ENCODE measurements at places on chromosomes 5 and 9. TPM values are rescaled to one million over a fixed set of nuclear protein-coding genes. Genes with fewer than 3 reads are reported as not detected.

Gene CEL
- total RNA-seq, result 0.79 TPM

Gene ROPN1L
- total RNA-seq, result 0.79 TPM

Gene IL4
- total RNA-seq, result not detected

Gene PRRT1B
- total RNA-seq, result not detected

Gene GPRIN1
- 4.8 TPM for total RNA-seq

Gene LCN15
- total RNA-seq, result not detected

Gene ANKRD20A1
- 0.89 TPM for total RNA-seq

Gene OR1J2
- not detected for total RNA-seq

Gene GZMA
- 0.89 TPM for total RNA-seq

Gene BNC2
- 30.8 TPM for total RNA-seq

Gene PAX5
- 0.30 TPM for total RNA-seq

Gene FBP1
- 5.1 TPM for total RNA-seq

Gene ENC1
- total RNA-seq, result 46.4 TPM

Gene MPDZ
- 47.2 TPM for total RNA-seq

Gene TAL2
- 1.7 TPM for total RNA-seq

Gene PCDHA1
- not detected for total RNA-seq

Gene MYOZ3
- total RNA-seq, result 3.1 TPM

Gene NMUR2
- total RNA-seq, result 0.10 TPM

Gene SHROOM1
- 1.2 TPM for total RNA-seq

Gene OTP
- total RNA-seq, result not detected

Gene CDH9
- not detected for total RNA-seq

Gene GLDC
- 1.3 TPM for total RNA-seq

Gene KIAA0825
- 13.4 TPM for total RNA-seq

Gene SOX30
- 0.10 TPM for total RNA-seq

Gene PRKACG
- total RNA-seq, result not detected

Gene ARAP3
- total RNA-seq, result 5.0 TPM

Gene ZDHHC11B
- total RNA-seq, result 0.89 TPM

Gene COL27A1
- total RNA-seq, result 31.1 TPM

Gene SOWAHA
- 0.10 TPM for total RNA-seq

Gene PCDHB12
- total RNA-seq, result 2.2 TPM

Gene SLC34A3
- not detected for total RNA-seq

Gene NME5
- total RNA-seq, result 1.3 TPM

Gene CCL27
- total RNA-seq, result 7.6 TPM

Gene PCDH1
- 21.3 TPM for total RNA-seq

Gene GPX8
- total RNA-seq, result 61.1 TPM

Gene LURAP1L
- 21.3 TPM for total RNA-seq

Gene TARS1
- 104 TPM for total RNA-seq

Gene MOB3B
- total RNA-seq, result 4.5 TPM

Gene OGN
- 281 TPM for total RNA-seq

Gene DOCK8
- 12.1 TPM for total RNA-seq

Gene ACOT12
- total RNA-seq, result 0.10 TPM

Gene FRMPD1
- 2.1 TPM for total RNA-seq

Gene FAM153A
- 0.20 TPM for total RNA-seq

Gene EGFL7
- total RNA-seq, result 29.0 TPM

Gene DRD1
- total RNA-seq, result 0.10 TPM

Gene GADD45G
- total RNA-seq, result 8.3 TPM

Gene SAXO1
- total RNA-seq, result 0.10 TPM

Gene SPINK7
- total RNA-seq, result 0.59 TPM

Gene PCA3
- total RNA-seq, result 0.20 TPM

Gene SLC12A2
- total RNA-seq, result 40.7 TPM

Gene CORO2A
- total RNA-seq, result 2.3 TPM

Measured in skin of body (tissue), 3 donors.